ENCODE measurements at places on chromosomes 4 and X.

GRCh38 chr4:3207531-3208037, 41.4 kb upstream of the MSANTD1 start:
- DNase-seq = no peak

DNA sequence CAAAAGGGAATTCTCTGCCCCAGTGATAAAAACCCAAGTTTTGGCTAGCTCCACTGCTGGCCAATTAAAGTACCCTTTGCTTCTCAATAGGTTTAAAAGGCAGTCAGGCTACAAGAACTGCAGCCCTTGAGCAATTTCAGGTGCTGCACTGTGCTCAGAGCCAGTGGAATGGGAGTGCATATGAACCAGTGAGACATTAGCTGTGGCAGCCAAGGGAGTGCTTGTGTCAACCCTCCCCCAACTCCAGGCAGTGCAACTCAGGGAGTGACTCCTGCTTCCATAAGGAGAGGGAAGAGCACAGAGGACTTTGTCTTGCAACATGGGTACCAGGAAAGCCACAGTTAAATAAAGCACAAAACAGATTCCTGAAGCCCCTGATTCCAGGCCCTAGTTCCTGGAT, 61.6 kb upstream of the VAMP7 start:
- no peak for DNase-seq

- no peak for DNase-seq
These were observed 81.2 kb upstream of the PRSS48 start for GRCh38 chr4:151195801-151196200.

DNA sequence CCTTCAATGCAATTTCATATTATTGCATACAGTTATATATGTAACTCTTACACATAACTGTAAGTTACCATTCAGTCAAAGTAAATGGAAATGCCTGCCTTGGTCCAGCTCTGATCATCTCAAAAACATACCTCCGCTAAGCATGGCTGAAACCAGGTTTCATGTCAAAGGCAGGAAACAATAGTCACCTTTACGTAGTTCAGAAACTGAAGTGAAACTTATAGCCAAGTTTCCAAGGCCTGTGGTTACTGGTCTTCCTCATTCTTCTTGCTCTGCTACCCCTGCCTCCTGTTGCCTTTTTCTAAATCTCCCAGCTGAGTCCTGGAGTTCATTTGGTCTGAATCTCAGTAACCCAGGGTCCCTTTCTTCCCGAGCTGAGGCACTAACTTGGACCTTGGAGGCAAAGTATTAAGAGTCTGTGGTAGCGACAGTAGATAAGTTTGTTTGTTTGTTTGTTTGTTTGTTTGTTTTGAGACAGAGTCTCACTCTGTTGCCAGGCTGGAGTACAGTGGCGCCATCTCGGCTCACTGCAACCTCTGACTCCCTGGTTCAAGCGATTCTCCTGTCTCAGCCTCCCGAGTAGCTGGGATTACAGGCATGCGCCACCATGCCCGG, 30.8 kb downstream of the DAPP1 start:
- DNase-seq = no peak

DNA sequence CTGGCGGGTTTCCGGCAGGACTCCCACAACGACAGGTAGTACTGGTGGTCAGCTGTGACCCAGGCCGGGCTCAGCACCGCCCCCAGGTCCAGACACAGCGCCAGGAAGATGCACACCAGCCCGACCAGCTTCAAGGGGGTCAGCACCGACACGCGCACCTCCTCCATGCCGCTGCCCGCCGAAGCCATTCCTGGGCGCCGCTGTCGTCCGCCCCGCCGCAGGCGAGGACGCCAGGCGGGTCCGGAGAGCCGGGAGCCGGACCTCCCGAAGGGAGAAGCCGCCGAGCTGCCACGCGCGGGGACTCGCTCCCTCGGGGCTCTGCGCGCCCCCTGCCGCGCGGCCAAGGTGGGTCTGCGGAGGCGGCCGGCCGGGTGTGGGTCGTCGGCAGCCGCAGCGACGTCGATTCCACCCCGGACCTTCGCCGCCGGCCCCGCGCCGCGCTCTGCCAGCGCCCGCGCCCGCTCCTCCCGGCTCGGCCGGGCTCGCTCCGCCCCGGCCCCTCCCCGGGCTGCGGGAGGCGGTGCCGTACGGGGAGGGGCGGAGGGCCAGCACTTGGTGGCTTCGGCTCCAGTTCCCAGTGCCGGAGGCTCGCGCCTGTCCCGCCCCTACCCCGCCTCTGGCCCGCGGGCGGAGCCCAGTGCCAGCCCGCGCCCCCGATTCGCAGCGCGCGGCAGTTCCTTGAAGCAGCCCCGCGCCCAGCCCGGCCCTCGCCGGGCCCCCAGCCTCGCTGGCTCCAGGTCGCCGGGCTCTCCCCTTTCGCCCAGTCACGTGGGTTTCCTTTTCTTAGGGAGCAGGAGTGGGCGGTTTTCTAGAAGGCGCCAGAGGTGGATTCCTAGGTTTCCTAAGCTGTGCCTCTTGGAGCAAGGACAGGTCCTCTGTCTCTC, at the start of gene TMEM47:
TMEM47 (minus strand) TSS at position 444 of the 884 bp plus-strand sequence; CDS start at position 188, 256 bp downstream.
- DNase-seq = no peak

DNA sequence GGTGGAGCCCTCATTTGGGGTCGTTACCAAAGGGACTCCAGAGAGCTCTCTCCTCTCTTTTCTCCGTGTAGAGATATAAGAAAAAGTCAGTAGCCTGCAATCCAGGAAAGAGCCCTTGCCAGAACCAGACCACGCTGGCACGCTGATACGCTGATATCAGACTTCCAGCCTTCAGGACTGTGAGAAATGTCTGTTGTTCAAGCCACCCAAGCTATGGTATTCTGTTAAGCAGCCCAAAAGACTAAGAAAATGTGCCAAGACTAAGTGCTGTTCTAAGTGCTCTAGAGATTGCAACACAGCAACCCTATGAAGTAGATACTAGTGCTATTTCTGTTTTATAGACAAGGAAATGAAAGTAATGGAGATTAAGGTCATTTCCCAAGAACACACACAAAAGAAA, 205.7 kb downstream of the CAMK2D start:
- DNase-seq = no peak

GRCh38 chr4:122577808-122578781, 42.8 kb downstream of the IL21 start:
- peak; percentile 1 for DNase-seq

- DNase-seq = no peak
These were observed 91.6 kb downstream of the APBB2 start for GRCh38 chr4:41122775-41123174.

DNA sequence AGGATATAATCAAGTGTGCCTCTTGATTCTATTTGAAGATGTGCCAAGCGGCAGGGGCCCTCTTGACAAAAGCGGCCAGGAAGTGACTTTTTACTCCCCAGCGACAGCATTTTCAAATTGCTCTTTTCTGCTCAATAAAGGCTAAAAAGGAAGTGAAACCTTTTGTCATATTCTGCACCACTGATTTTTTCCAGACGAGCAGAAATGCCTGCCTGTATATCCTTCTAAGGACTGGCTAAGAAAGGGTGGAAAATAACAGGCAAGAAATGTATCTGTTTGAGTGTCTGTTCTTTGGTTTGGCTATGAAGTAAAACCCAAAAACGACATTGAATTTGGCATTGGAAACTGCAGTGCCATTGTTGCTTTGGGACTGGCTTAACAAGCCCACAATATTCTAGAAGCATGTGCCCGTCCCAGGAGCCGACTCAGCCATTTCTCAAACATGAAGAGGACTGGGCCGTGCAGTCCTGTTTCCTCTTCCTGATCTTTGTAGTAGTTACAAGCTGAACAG, 25.4 kb downstream of the TMSB4X start:
- DNase-seq = no peak

GRCh38 chrX:2594491-2594890, 93.7 kb upstream of the DHRSX start:
- no peak for DNase-seq

- no peak for DNase-seq
These were observed 3.8 kb downstream of the ANKRD50 start for GRCh38 chr4:124708517-124709300.

DNA sequence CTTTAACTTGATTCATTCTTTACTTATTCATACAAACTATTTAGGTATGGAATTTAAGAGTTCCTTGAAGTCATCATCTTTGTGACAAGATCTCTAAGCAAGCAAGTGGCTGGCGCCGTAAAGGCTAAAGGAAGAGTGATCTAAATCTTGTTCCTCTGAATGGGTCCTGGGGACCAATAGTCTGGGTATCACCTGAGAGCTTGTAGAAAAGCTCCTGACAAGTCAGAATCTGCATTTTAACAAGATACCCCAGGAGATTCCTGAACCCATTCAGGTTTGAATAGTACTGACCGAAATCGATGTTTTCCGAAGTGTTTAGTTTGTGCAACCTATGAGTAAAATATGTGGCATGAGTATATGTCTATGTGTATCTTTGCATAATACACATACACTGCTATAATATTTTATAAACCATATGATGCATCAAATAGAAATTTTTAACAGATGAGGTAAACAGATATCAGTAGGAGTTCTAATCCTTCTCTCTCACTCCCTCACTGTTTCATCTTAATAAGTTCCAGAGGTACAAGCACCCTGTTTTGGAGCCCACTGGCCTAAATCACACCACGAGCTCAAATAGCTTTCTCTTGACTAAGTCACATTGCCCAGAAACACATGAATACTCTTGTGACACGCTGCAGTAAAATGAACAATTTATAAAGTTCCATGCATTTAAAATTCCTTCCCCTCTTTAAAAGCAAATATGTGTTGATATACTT, 170.0 kb downstream of the RELL1 start:
- DNase-seq = no peak

GRCh38 chr4:83629945-83630721, 94.2 kb downstream of the GPAT3 start:
- no peak for DNase-seq

GRCh38 chr4:142463206-142463605, 382.9 kb downstream of the INPP4B start:
- DNase-seq = no peak

GRCh38 chr4:63678358-63678931, 730.8 kb downstream of the TECRL start:
- DNase-seq = no peak

GRCh38 chrX:40303256-40304077, 205.7 kb upstream of the BCOR start:
- DNase-seq = no peak

- DNase-seq = no peak
These were observed 993.6 kb downstream of the ADGRL3 start for GRCh38 chr4:62193761-62194160.

DNA sequence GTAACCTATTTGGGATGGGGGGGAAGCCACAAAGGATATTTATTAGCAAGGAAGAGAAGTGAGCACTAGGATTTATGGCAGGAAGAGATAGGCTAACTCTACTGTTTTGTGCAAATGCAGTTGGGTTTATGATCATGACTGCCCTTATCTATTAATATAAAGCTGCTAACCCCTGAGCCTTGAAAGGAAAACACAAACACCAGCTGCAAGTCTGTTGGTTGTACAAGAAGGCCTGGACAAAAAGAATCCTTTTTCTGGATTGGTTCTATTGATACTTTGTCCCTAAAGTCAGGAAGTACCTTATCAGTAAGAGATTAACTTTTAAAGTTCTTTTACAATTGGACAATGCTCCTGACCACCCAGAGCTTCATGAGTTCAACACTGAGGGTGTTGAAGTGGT, 188.8 kb downstream of the LRBA start:
- no peak for DNase-seq

DNA sequence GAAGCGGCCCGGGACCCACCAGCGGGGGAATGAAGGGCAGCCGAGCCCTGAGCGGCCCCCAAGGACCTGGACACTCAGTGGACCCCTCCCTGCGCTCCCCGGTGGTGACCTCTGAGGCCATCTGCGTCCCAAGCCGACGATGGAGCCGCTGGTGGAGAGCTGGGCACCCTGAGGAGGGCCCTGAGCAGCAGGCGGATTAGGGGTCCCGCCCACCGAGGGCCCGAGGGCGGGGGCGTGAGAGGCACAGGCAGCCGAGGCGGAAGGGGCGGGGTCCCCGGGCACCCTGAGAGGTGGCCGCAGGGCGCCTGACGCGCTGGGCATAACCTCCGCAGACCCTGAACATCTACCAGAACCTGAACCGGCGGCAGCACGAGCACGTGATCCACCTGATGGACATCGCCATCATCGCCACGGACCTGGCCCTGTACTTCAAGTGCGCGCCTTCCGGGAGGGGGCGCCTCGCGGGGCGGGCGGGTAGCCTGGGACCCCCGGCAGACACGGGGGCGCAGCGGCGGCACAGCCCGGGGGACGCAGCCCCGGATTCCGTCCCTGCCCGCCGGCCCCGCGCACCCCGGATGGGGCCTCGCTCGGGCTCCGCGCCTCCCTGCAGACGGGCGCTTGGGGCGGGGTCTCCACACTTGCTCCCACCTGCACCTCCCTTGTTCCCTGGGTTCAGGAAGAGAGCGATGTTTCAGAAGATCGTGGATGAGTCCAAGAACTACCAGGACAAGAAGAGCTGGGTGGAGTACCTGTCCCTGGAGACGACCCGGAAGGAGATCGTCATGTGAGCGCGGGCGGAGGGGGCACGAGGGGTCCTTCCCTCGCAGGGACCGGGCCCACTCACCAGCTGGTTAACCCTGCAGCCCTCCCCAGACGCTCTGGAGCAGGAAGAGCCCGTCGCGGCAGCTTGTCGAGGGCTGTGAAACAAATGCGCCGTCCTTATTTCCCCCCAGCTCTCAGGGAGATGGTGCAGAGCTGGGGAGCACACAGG, 10.3 kb downstream of the ATP5ME start:
- peak; percentile 75 for DNase-seq

GRCh38 chrX:47648376-47648775, 2.0 kb downstream of the ELK1 start:
- DNase-seq = no peak

DNA sequence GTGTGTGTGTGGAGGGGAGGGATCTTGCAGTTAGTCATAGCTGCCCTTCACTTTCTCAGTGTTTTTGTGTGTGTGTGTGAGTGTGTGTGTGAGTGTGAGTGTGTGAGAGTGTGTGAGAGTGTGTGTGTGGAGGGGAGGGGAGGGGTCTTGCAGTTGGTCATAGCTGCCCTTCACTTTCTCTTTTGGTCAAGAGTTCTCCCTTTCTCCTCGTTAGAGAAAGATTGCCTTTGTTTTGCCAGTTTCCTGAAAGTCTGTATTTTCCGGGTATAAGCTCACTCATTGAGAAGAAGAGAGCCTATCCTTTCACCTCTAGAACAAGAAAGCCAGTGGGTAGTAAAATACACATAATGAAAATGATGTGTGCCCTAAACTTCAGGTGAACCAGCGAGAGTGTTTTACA, 75.2 kb upstream of the ENPP6 start:
- no peak for DNase-seq

- DNase-seq = no peak
These were observed 36.3 kb downstream of the HTT-AS start for GRCh38 chr4:3037957-3038461.
